ENCODE measurements at places on chromosomes 5 and 9.

GRCh38 chr5:41763574-41763973 lies 106.7 kb downstream of the OXCT1 start:
- DNase-seq = no peak

- DNase-seq = peak; percentile 43
Measured at GRCh38 chr9:92790542-92791527, 26.2 kb upstream of the BICD2 start.

GRCh38 chr9:9730174-9730573 lies 882.6 kb downstream of the PTPRD start:
- DNase-seq = no peak

DNA sequence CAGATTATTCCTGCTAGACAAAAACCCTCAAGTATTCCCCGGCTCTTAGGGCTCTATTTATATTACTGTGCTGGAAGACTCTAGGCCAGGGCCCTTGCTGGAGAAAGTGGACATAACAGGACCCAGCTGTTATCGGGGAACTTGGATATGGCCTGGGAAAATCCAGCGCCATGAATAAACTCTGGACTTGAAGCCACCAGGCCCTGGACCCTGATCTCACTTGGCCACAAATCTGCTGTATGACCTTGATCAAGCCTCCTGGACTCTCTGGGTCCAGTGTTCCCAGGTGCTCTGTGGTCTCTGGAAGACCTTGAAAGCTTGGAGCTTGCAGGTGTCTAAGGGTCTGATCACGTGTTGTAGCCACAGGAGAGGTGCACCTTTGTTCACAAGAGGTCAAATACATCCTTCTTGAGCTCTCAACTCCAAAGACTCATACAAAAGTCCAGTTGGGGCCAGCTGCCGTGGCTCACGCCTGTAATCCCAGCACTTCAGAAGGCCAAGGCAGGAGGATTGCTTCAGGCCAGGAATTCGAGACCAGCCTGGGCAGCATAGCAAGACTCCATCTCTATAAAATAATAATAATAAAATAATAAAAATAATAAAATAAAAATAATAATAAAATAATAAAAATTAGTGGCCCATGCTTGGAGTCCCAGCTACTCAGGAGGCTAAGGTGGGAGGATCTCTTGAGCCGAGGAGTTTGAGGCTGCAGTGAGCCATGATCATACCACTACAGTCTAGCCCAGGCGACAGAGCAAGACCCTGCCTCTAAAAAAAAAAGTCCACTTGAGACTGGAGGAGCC lies 26.5 kb downstream of the COL27A1 start:
- no peak for DNase-seq

DNA sequence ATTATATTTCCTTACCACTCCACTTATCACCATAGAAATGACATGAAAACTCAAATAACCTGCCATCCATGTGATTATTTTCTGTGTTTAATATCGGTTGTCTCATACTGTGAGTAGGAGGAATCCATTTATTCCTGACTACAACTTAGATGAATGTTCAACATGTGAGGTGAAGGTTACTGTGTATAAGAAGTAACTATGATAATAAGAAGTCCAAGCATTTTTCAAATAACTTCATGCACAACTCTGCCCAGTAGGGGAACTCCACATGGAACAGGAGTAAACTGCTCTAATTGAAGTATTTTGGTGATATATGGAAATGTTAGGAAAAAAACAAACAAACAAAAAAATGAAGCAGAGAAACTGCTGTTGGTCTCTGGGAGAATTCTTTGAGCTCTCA lies 447.5 kb upstream of the GRIN3A start:
- no peak for DNase-seq

GRCh38 chr5:159340511-159340910 lies 10.2 kb upstream of the IL12B start:
- no peak for DNase-seq

- no peak for DNase-seq
Measured at GRCh38 chr5:154465169-154465568, 12.9 kb downstream of the HAND1 start.

DNA sequence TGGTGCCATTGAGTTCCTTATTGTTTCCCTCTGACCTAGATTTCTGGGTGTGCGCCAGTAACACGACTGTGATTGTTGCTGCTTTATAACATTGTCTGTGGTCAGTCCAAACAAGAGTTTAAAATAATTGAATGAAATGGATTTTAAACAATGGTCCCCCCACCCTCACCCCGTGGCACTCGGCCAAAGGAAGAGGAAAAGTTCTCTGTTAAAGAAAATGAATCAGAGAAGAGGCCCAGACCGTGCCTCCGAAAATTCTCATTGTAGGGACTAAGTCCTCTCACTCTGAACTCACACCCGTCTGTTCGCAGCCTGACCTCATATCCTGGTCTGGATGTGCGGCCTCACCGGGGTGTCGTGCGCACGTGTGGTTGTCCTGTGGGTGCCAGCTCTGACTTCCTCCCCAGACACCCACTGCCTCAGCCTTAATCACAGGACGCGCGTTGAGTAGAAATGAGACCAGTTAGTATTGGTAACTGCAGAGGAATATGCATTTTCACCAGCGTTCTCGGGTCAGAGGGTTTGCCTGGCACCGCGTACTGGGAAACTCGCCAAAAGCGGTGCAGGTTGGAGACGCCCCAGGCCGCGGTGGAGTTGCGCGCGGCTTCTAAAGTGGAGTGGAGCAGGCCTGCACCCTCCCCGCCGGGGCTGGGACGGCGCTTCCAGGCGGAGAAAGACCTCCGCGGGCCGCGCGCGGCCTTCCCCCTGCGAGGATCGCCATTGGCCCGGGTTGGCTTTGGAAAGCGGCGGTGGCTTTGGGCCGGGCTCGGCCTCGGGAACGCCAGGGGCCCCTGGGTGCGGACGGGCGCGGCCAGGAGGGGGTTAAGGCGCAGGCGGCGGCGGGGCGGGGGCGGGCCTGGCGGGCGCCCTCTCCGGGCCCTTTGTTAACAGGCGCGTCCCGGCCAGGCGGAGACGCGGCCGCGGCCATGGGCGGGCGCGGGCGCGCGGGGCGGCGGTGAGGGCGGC lies at the start of gene ABL1:
TSS of gene ABL1 (plus strand) at position 884 of the 966 bp plus-strand sequence. CDS start 193 bp downstream, outside the sequence.
- DNase-seq = peak; percentile 34

DNA sequence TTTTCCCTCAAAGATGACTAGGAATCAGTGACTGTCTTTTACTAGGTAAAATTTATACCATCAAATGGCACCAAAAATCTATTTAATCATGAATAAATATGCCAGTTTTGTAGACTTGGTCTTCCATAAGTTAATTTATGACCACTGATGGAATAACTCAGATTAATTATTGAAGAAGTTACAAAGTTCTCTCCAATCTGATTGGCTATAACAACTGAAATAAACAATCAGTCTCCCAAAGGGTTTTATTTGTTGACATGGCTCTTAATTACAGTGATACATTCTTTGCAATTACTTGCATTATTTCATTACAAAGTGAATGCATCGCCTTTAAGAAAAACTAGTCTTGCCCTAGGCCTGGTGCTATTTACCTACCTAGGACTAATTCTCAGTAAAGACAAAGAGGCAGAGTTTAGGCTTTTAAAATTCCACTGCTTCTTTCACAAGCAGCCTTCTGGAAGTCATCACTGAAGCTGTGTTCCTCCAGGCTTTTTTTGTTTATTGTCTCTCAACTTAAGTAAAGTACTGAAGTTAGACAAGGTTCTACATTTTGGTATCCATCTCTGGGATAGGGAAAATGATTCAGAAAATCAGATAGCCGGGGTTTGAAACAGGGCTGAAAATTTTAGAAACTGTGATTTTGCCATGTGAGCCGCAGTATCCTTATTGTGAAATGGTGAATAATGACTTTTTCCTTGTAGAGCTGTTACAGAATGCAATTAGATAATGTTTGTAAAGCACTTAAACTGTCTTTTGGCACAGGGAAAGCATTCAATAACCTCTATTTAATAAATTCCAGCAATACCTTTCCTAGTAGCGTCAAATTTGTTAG lies 2.5 kb downstream of the STOM start:
- DNase-seq = no peak

DNA sequence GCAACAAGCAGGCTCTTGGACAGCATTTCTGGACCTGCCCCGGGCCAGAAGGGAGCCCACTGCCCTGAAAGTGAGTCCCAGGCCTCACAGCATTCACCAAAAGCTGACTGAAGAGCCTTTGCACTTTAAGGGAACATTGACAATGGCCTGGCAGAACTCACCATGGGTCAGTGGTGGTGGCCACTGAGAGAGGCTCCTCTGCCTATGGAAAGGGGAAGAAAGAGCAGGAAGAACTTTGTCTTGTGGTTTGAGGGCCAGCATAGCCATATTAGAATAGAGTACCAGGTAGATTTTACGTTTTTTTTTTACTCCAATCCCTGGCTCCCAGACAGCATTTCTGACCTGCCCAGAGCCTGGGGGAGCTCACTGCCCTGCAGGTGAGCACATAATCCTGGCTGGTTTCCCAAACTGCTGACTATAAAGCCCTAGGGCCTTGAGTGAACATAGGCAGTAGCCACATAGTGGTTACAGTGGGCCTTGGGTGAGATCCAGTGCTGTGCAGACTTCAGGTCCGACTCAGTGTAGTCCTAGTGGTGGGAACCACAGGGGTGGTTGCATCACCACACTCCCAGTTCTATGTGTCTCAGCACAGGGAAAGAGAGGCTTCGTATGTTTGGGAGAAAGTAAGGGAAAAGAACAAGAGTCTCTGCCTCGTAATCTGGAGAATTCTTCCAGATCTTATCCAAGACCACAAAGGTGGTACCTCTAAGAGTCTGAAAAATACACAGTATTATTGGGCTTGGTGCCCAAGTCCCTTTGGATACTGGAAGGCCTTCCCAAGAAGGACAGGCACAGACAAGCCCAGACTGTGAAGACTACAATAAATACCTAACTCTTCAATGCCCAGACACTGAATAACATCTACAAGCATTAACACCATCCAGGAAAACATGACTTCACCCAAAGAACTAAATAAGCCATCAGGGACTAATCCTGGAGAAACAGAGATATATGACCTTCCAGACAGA lies 89.5 kb downstream of the TSSK1B start:
- DNase-seq = no peak

GRCh38 chr9:75133396-75133795 lies 45.1 kb downstream of the OSTF1 start:
- DNase-seq = no peak

- DNase-seq = no peak
Measured at GRCh38 chr9:95181226-95181818, 136.2 kb downstream of the FANCC start.

- peak; percentile 23 for DNase-seq
Measured at GRCh38 chr5:132465059-132465707, 25.4 kb downstream of the IRF1 start.

DNA sequence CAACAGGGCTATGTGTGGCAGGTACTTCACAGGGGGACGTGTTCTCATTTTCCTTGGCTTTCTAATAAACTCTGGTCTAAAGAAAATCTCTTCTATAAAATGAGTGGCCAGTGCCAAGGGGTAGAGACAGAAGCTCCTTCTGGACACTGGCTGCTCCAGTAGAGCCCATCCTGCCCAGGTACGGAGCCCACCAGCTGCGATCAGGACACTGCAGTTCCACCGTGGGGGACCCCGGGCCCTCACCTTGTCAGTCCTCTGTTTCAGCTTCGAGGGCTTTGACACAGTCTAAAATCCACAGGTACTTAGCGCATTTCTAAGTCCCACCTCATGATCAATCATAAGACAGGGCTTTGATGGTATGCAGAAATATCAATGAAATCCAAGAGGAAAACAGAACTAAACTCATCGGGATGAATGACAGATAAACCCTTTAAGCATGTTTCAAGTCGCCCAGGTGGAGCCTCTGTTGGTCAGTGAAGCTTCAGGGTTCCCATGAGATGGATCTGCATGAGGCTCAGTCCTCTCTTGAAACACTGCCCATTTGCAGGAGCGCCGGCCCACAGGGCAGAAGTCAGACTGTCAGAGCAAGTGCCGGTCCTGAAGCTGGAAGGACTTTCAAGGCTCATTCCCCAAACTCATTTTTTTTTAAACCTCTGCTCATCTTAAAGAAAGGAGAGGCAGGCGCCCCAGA lies 20.3 kb upstream of the TERT start:
- DNase-seq = no peak

- DNase-seq = peak; percentile 21
Measured at GRCh38 chr9:33415501-33416038, 13.2 kb upstream of the AQP7 start.
